Thoracic aorta endothelial cell (primary cell): ENCODE measurements at places on chromosomes 3 and 15. TPM values are rescaled to one million over a fixed set of nuclear protein-coding genes. Genes with fewer than 3 reads are reported as not detected.

Gene ITIH3
- total RNA-seq = under 0.01 TPM in 1 of 2 replicates, not detected in the other

Gene CHRNA3
- total RNA-seq = not detected in 2 replicates

Gene SMCO1
- not detected in 2 replicates for total RNA-seq

Gene PLA2G4B
- 0.40 and 0.65 TPM in 2 replicates for total RNA-seq

Gene TXNRD3
- 6.9 and 9.8 TPM in 2 replicates for total RNA-seq

Gene FBXW12
- not detected in 2 replicates for total RNA-seq

Gene SKIL
- 108 and 131 TPM in 2 replicates for total RNA-seq

Gene ECE2
- not detected in 2 replicates for total RNA-seq

Gene SYNPR
- total RNA-seq = not detected in 2 replicates

Gene FETUB
- total RNA-seq = not detected in 2 replicates
